ENCODE measurements at places on chromosomes 4 and X.
A peak's percentile ranks its signal among the peaks of the same experiment; 100 is the strongest.

GRCh38 chr4:100254237-100254636 is 64.0 kb upstream of the DDIT4L start:
- DNase-seq = no peak

GRCh38 chr4:181476508-181476890 is 766.7 kb upstream of the TENM3 start:
- DNase-seq = no peak

GRCh38 chr4:150515135-150515534 is 66.8 kb upstream of the MAB21L2 start:
- no peak for DNase-seq

- no peak for DNase-seq
Observed at GRCh38 chr4:101792056-101792590, 1.6 kb downstream of the BANK1 start.

- DNase-seq = peak; percentile 38
Observed at GRCh38 chr4:19010761-19011160, 989.2 kb upstream of the LCORL start.

DNA sequence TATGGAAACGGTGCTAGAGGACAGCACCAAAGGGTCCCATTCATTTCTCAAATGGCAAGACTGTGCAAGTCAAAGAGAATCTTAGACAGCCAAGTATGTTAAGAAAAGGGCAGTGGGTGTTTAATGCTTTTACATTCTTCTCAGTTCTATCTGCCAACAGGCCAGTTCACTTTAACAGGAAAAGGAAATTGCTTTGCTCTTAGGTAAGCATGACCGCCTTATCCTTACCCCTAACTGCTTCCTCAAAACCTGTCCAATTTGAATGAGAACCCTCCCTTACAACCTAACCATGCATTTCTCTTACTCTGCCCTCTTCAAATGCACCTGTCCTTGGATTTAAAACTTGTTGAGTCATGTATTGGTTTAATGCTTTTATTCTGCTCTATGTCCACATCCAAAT is 44.5 kb upstream of the BLTP1 start:
- no peak for DNase-seq

- no peak for DNase-seq
Observed at GRCh38 chr4:41146196-41146595, 68.1 kb downstream of the APBB2 start.

GRCh38 chrX:148914783-148915182 is 414.4 kb downstream of the AFF2 start:
- no peak for DNase-seq

GRCh38 chr4:23999714-24000469 is 110.0 kb upstream of the PPARGC1A start:
- DNase-seq = no peak

- DNase-seq = no peak
Observed at GRCh38 chr4:110289601-110290100, 91.2 kb upstream of the ELOVL6 start.

- DNase-seq = no peak
Observed at GRCh38 chr4:110096405-110096804, 102.0 kb downstream of the ELOVL6 start.

DNA sequence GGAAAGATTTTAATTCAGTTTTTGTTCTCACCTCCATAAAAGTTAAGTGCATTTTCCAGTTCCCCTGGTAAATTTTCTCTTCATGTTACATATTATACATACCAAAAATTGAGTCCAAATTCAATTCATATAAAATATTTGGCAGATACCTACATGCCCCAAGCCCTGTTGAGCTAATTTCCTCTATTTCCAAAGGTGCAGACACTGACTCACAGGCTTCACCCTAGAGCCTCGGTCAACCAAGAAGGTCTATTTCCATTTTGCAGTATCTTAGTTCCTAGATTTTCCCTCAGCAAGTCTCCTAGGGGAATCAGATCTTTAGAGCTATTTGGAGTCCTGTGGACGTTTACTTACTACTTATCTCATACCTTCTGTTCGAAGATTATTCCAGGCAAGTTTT is 174.4 kb downstream of the TSPAN5 start:
- no peak for DNase-seq

DNA sequence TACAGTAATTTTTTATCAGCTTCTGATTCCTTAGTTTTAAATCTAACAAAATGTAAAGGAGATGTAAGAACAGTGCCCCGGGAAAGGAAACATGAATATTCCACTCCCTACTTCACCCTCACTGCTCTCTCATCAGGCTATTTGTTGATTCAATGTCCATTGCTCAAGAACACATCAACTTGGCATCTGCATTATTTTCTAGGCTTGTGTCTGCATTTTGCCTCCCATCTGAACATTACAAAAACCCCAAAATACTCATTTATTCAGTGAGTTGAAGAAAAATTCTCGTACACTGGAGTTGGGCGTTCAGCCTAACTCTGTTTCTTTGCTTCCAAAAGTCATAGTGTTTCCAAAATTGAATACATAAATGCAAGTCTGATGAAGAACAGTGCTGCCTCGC is 25.6 kb downstream of the ARHGAP6 start:
- DNase-seq = no peak

GRCh38 chrX:124646403-124646802 is 300.0 kb downstream of the SH2D1A start:
- DNase-seq = no peak

- DNase-seq = no peak
Observed at GRCh38 chrX:153515435-153515834, 2.0 kb upstream of the ATP2B3 start.

DNA sequence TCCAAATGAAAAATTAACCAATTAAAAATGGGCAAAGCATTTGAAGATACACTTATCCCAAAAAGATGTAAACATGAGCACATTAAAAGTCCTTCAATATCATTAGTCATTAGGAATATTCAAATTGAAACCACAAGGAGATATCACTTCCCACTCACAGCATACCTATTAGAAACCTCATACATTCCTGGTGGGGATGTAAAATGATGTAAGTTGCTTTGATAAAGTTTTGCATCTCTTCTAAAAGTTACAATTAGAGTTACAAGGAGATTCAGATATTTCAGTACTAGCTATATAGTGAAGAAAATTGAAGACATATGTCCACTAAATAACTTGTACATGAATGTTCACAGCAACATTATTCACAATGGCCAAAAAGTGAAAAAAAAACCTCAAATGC is 1109.3 kb upstream of the LCORL start:
- no peak for DNase-seq

DNA sequence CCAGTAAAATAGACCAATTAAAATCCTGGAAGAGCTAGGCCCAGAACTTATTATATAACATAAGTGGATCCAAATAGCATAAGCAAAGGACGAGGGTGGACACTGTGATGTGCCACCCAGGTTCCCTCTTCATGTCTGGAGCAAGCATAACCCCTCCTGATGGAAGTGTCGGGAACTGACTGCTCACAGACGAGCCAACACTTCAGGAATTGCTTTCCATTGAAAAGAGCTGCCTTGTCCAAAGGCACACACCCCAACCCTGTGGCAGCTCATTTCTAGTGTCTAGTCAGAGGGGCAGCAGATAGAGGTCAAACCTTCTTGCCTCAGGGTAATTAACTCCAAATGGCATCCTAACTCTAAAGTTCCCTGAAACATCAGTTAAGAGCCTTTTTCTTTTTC is 15.3 kb downstream of the DDIT4L start:
- DNase-seq = no peak

DNA sequence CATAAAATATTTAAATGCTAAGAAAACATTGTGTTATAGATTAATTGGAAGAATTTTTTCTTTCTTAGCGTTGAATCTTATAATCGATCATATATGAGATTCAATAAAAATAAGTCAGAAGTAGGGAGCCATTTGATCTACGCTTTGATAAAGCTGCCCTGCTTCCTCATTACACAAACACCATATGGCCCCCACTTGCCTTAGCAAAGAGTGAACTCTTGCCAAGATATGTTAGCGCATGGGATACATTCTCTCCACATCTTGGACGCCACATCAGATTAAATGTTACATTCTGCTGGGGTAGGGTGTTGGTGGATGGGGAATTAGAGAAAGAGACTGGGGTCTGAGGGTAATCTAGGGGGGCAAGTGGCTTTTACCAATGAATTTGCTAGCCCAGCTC is 207.7 kb upstream of the MID1 start:
- DNase-seq = no peak

- DNase-seq = no peak
Observed at GRCh38 chr4:37595875-37596680, 90.1 kb downstream of the RELL1 start.

DNA sequence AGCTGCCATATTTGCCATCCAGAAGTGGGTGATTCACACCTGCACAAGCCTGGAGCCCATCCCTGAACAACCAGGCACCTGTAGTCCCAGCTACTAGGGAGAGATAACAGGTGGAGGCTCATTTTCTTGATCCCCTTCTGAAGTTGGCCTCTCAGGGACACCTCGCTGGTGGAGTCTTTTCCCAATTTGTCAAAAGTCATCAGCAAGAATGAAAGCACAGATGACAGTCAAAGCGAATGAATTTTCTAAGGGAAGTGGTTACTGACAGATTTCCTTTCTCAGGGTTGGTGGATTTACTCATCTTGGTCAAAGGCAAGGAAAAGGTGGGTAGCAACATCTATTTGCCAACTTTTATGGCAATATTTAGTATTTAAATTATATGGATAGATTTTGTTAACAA is 36.5 kb downstream of the FGFBP1 start:
- DNase-seq = no peak

DNA sequence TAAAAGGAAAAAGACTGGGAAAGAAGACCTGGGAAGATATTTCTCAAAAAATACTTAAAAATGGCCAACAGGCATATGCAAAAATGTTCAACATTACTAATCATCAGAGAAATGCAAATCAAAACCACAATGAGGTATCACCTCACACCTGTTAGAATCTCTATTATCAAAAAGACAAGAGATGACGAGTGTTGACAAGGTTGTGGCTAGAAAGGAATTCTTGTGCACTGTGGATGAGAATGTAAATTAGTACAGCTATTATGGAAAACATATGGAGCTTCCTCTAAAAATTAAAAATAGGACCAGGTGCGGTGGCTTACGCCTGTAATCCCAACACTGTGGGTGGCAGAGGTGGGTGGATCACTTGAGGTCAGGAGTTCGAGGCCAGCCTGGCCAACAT is 50.0 kb downstream of the C4orf46 start:
- DNase-seq = no peak

DNA sequence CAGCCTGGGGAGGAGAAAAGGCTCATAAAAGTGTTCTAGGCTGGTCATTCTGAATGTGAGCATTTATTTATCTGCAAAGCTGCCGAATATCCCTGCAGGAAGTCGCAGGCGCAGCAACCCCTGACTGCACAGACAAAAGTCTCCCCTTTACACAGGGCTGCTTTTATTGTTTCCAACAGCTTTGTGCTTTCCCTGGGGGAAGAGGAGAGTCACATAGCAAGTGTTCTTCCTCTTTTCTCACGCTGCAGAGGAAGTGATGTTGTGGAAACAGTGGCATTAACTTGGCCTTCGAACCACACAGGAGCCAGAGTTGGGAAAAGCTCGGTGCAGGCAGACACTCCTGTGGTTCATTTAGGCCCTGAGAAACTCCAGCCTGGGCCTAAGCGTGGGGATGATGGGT is 81.5 kb upstream of the BCOR start:
- DNase-seq = no peak

DNA sequence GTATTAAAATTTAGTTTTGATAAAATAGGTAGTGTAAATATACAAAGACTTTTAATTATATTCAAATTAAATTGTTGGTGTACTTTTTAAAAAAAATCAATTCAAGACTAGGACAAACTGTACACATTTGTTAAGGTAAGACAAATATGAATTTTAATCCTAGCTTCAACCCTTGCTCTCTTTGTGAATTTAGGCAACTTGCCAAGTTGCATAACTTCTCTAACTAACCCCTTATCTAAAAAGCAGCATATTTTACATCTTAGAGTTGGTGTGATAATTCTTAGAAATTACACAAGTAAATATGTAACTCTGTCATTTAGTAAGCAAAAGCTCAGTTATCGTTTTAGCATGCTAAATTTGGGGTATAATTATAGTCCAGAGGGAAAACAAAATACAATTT is 78.1 kb upstream of the FSTL5 start:
- DNase-seq = no peak

DNA sequence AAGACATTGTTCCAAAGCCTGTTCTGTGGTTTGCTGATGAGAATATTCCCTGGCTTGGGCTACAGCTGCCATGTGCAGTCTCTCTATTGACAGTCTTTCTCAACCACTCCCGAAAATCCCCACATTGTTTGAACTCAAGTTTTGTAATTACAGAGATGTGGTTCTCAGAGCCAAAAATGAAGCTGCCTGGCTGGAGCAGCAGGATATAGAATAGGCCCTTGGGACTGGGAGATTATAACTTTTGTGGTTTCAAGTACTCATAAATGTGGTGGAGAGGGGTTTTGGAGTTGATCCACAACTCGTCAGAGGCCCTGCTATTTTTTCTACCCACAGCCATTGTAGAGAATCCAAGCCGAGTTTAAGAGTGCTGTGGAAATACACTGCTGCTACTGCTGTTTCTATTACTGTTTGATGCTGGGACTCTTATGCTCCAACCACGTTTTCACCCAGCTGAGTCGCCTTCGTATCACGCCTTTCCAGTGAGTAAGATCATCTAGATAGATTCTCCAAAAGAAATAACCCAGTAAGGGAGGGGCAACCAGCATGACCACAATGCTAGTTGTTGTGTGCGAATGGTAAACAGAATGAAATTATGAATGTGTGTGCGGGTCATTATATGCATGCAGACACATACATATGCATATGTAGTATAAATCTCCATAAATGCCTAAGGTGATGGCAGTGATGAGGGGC is 57.1 kb upstream of the ATXN3L start:
- DNase-seq = no peak

DNA sequence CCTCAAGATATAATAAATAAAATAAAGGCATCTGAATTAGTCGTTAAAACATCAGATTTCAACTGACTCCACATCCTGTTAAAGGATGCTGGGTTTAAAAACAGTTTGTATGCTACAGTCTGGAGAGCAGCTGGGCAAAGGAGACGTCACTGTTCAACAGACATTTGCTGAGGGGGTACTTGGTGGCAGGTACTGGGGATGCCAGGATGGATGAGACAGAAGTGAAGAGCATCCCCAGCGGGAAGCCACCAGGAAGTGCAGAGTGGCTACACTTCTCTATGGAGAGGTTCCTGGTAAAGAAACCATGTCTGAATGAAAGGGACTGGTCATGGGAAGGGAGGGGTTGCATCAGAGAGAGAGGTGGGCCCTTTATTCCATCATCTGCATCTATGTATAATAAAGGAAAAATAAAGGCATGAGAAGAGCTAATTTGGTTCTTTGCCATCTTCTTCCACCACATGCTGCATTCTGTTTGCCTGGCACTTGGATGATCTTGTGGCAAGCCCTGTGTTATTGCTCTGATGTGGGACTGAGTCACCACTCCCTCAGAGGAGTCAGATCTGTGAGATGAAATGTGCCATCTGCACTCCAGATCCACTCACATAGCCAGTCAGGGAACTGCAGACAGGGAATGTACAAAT is 145.0 kb downstream of the SOWAHB start:
- DNase-seq = no peak

DNA sequence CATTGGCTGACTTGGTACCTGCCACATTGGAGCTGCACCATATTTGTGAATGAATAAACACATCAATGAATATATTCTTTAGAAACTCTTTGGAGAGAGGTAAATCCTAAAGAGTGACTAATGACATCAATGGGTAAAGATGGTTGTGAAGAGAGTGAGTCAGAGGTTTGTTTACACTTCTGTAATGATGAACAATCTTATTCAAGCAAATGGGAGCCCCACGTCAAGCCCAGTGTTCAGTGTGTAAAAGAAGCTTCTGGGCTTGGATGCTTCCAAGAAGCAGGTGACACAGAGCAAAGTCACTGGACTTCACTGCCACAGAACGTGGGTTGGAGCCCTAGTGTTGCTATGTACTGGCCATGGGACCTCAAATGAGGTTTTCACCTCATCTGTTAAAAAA is 319.0 kb downstream of the STK32B start:
- DNase-seq = no peak
